ENCODE measurements at places on chromosomes 3 and 15. TPM values are rescaled to one million over a fixed set of nuclear protein-coding genes. Genes with fewer than 3 reads are reported as not detected.

Gene NIPA2
- total RNA-seq, result 23.1 TPM

Gene PHLDB2
- 66.8 TPM for total RNA-seq

GRCh38 chr15:48541341-48542278, 103.9 kb downstream of the FBN1 start:
- H3K36me3 ChIP-seq, result no peaks in the 10 kb centered on the region
- no peak for DNase-seq
- peaks cover 33% of the 10 kb centered on the region for H3K4me1 ChIP-seq
- H3K27me3 ChIP-seq, result no peaks in the 10 kb centered on the region
- no peak overlapping the region for H3K4me3 ChIP-seq
- H3K27ac ChIP-seq, result peak overlapping the region; percentile 59

Gene SCN11A
- total RNA-seq, result not detected

GRCh38 chr3:124886168-124887056, 753 bp downstream of the ITGB5 start:
- no peaks in the 10 kb centered on the region for H3K27me3 ChIP-seq
- peaks cover 57% of the 10 kb centered on the region for H3K4me1 ChIP-seq
- H3K36me3 ChIP-seq, result no peaks in the 10 kb centered on the region
- DNase-seq, result no peak
- peak overlapping the region; percentile 84 for H3K4me3 ChIP-seq

Gene CPN2
- total RNA-seq, result not detected

Gene P3H2
- total RNA-seq, result 41.7 TPM

GRCh38 chr3:185959609-185960521, 22.1 kb upstream of the TRA2B start:
- peak overlapping the region; percentile 40 for H3K27ac ChIP-seq
- H3K36me3 ChIP-seq, result no peaks in the 10 kb centered on the region
- H3K27me3 ChIP-seq, result no peaks in the 10 kb centered on the region
- DNase-seq, result no peak

DNA sequence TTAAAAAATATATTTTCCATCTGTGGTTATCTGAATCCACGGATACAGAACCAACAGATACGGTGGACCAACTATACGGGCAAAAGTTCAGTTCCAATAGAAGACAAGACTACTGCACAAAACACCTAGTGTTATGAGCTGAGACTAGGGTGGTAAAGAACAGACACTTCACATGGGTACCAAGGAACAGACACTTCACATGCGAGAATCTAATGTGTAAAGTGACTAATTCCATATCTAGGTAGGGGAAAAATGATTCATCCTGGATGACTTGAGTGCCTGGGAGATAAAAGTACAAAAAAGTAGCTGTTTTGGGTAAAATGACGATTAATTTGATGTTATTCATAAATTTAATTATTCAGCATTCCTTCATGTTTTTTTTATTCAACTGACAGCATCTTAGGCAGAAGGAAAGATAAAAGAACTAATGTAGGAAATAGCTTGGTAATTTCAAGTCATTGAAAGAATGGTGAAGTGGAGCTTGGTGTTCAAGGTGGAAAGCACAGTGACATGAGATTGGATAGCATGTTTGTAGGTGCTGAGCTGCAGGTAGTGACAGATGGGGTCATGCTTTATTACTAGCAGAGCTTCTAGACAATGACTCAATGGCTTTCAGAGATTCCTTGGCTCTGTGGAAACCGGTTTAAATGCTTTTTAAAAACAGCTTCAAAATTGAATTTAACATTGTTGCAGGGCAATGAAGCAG, 5.2 kb downstream of the CD200 start:
- no peaks in the 10 kb centered on the region for H3K36me3 ChIP-seq
- no peak for DNase-seq
- no peak overlapping the region for H3K27ac ChIP-seq
- H3K4me3 ChIP-seq, result no peak overlapping the region
- H3K4me1 ChIP-seq, result peaks cover 10% of the 10 kb centered on the region
- H3K27me3 ChIP-seq, result no peaks in the 10 kb centered on the region

DNA sequence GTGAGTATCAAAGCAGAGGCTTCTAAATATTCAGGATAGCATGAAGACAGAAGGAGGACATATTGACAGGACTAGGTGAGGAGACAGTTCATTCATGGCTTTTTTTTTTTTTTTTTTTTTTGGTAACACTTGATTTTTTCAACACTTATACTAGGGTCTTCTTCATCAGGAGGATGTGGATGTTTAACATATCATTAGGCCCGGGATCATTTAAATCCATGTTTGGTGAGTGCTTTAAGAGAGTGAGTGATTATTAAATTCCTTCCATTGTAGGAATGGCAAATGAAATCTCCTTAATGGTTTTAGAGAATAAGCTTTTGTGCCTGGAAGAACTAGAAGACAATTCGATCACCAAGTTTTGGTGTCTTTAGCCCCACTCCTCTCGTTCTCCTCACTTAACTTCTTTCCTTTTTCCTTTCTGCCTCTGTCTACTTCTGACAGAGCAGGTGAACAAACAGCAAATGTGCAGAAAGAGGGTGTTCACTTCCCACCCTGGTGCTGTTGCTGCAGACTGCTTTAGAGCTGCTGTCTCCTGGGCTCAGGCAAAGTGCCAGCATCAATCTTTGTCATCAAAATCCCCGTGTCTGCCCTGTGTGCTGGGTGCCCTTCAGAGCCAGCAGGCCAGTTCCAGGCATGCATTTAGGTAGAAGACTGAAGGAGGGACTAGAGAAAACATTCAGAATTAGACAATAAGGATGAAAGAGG, 35.6 kb upstream of the RAB11A start:
- peaks cover 31% of the 10 kb centered on the region for H3K4me1 ChIP-seq
- no peaks in the 10 kb centered on the region for H3K27me3 ChIP-seq
- peak overlapping the region; percentile 86 for H3K27ac ChIP-seq

GRCh38 chr15:56699743-56700142, 33.6 kb downstream of the ZNF280D start:
- H3K27ac ChIP-seq, result no peak overlapping the region
- H3K36me3 ChIP-seq, result no peaks in the 10 kb centered on the region
- no peak overlapping the region for H3K4me3 ChIP-seq
- no peaks in the 10 kb centered on the region for H3K4me1 ChIP-seq
- no peak for DNase-seq

DNA sequence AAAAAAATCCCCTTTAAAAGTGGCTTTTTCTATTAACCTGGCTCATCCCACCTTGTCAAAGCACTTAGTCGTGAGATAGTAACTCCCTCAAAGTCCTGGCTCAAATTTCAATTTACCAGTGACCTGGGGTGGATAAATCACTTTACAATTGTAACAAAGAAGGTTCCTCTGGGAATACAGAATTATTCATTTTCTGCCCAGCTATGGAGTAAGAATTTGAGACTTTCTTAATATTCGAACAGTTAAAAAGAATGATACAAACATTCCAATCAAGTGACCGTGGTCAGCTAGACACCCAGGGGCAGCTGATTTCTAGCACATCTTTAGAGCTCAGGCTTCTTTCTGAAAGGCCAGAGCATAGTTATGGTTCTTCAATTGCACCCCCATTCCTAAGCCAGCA, 291.0 kb upstream of the TGFBR2 start:
- H3K4me3 ChIP-seq, result no peak overlapping the region
- H3K27me3 ChIP-seq, result no peaks in the 10 kb centered on the region
- H3K36me3 ChIP-seq, result no peaks in the 10 kb centered on the region
- no peak overlapping the region for H3K27ac ChIP-seq
- H3K4me1 ChIP-seq, result no peaks in the 10 kb centered on the region

Gene ZCWPW2
- total RNA-seq, result 3.7 TPM

- H3K4me1 ChIP-seq, result no peaks in the 10 kb centered on the region
- H3K36me3 ChIP-seq, result no peaks in the 10 kb centered on the region
- no peak overlapping the region for H3K27ac ChIP-seq
- H3K27me3 ChIP-seq, result no peaks in the 10 kb centered on the region
- no peak overlapping the region for H3K4me3 ChIP-seq
These were observed 310.6 kb upstream of the ATP11B start for GRCh38 chr3:182482705-182483104.

GRCh38 chr3:146050691-146051090, 110.3 kb downstream of the PLOD2 start:
- H3K4me3 ChIP-seq, result no peak overlapping the region
- no peak for DNase-seq
- H3K4me1 ChIP-seq, result no peaks in the 10 kb centered on the region
- H3K36me3 ChIP-seq, result no peaks in the 10 kb centered on the region
- H3K27ac ChIP-seq, result no peak overlapping the region

DNA sequence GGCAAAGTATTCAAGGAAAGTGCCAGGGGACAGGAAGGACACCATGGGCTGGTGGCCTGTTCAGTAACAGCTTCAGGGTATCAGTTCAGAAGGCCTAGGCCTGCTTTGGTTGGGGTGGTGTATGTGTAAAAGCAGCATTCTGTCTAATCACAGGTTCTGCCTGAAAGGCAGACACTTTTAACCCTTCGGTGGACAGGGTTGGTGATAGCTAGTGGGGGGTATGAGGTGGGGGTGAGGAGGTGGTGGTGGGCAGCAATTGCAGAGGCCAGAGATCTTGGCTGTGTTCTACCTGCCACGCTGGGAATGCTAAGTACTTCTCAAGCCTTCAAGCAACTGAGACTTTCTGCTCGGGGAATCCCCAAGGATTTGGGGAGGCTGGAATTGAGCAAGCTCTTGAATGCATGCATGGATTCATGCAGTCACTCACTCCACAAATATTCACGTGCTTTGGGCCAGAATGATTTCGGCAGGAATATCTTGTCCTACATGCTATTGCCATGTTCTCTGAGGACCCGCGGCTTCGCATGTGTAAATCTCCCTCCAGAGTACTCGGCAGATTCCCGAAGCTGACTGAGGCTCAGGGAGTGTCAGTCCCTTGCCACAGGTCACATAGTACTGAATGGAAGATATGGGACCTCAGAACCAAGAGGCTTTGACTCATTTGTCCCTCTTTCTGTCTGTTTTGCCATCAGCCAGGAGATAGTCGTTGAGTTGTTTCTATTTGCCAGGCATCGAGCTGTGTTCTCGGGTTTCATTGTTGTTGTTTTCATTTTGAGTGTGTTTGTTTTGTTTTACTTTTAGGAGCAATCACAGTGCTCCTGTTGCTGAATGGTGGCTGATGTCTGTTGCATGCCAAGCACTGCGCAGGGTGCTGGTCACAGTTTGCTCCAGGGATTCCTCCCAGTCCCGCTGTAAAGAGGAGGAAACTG, 65.5 kb downstream of the SMAD3 start:
- peaks cover 92% of the 10 kb centered on the region for H3K4me1 ChIP-seq
- no peak overlapping the region for H3K4me3 ChIP-seq
- H3K27ac ChIP-seq, result peak overlapping the region; percentile 62
- DNase-seq, result no peak

GRCh38 chr3:56409790-56410189, 58.5 kb downstream of the ERC2 start:
- DNase-seq, result no peak
- H3K4me3 ChIP-seq, result no peak overlapping the region
- no peak overlapping the region for H3K27ac ChIP-seq
- no peaks in the 10 kb centered on the region for H3K4me1 ChIP-seq
- H3K27me3 ChIP-seq, result no peaks in the 10 kb centered on the region
- no peaks in the 10 kb centered on the region for H3K36me3 ChIP-seq

DNA sequence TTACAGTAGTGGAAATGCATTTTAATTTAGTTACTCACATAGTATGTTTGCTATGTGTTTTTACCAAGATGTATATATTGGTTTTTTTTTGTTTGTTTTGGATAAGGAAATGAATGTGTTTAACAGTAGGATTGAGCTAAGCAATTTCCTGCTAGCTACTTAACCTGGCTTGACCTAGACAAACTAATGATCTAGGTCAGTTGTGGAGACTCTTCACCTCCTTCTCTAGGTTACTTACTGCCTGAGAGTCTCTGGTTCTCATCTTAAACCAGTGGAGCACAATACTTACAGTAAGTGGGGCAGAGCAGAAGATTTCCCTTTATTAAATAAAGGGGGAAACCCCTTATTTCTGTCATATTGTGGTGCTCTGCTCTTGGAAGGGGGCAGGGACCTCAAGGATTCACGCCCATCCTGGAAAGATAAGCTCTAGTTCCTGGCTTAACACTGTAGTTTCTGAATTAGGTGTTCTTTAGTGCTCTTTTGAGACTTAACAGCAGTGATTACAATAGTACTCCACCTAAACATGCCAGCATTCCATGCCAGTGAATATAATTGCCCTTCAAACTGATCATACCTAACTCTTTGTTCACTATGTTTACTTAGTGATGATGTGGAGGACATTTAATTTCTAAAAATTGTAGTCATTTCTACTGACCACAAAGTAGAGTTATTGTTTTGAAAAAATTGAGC, 79.9 kb downstream of the UBP1 start:
- no peaks in the 10 kb centered on the region for H3K27me3 ChIP-seq
- H3K4me3 ChIP-seq, result no peak overlapping the region
- H3K36me3 ChIP-seq, result no peaks in the 10 kb centered on the region

Gene PYGO1
- total RNA-seq, result 4.4 TPM

Gene GRIP2
- 0.98 TPM for total RNA-seq

DNA sequence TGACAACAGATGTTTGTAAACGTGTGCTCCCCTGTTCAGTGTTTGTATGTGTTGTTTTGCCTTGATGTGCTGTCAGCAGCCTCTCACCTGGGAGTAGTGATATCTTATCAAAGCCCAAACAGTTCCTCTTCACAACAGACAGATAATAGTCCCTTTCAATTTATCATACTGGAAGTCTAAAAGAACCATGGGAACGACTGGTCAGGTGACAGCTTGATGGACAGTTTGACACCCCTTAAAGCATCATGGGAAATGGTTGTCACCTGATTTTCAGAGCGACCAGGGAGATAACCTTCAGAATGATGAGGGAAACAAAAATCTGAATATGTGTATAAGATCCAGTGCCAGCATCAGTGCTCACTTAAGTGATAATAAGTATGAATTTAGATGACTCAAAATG, 146.3 kb upstream of the SOX2 start:
- no peak overlapping the region for H3K4me3 ChIP-seq
- no peaks in the 10 kb centered on the region for H3K27me3 ChIP-seq
- H3K27ac ChIP-seq, result no peak overlapping the region
- no peak for DNase-seq

DNA sequence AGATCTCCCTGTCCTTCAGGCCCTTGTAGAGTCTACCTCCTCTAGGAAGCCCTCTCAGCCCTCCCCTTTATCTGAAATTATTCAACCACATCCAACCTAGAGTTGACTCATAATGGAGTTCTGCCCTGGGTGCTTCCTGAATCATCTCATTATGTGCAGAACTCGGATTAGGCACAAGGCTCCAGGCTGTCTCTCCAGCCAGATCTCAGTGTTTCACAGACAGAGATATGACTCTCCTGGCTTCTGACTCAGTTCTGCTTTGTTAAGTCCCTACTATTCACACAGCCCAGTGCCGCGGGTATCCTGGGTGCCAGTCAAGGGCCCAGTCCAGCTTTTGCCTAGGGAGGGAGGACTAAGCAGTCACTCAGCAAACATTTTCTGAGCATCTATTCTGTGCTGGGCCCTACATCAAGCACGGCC, 9.3 kb downstream of the STRA6 start:
- H3K36me3 ChIP-seq, result no peaks in the 10 kb centered on the region
- H3K27me3 ChIP-seq, result no peaks in the 10 kb centered on the region
- no peak for DNase-seq
- H3K4me3 ChIP-seq, result no peak overlapping the region
- H3K27ac ChIP-seq, result no peak overlapping the region
